ENCODE measurements at places on chromosomes 5 and 9.

DNA sequence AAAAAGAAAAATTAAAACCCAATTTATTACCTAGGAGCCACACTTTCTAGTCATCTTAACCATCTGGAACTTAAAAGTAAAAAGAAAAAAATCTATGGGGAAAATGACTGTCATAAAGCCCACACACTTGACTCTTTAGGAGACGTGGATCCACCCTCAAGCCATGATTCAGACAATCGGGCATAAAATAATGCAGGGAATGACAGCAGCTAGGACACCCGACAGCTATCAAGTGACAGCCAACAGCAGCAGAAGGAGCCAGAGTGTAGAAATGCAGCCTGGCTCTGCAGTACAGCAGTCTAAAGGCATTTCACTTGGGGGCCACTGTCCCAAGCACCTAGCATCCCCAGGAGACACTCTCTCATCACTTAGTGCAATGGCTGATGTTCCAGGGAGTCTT, 226.9 kb downstream of the CAAP1 start:
- DNase-seq = no peak

DNA sequence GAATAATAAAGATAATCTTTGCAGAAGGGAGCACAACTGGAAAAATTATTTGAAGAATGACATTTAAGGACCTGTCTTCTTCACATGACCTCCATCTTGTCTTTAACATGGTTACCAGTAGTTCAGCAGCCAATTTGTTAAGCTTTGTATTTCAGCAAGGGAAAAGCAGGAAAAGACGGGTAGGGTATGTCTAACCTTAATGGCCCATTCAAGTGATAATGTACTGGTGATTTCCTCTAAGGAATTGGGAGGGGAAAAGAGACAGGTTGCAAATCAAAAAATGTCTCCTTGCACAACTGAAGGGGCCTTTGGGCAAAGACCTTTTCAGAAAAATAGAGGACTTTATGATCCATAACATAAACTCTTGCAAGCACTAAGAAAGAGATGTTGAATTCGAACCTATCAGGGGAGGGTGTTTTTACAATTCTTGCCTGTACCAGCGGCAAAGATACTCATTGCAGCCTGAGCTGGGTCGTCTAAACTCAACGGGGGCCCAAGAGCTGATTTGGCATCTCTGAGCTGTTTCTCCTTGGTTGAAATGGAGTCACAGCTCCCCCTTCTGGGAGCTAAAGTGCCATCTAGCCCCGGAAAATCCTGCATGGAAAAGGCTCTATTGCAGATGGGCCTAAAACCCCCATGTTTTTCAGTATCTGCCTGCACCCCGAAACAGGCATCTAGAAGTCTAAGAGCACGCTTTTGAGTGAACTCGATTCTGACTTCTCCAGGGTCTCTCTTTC, 3.8 kb downstream of the BRINP1 start:
- DNase-seq = no peak

DNA sequence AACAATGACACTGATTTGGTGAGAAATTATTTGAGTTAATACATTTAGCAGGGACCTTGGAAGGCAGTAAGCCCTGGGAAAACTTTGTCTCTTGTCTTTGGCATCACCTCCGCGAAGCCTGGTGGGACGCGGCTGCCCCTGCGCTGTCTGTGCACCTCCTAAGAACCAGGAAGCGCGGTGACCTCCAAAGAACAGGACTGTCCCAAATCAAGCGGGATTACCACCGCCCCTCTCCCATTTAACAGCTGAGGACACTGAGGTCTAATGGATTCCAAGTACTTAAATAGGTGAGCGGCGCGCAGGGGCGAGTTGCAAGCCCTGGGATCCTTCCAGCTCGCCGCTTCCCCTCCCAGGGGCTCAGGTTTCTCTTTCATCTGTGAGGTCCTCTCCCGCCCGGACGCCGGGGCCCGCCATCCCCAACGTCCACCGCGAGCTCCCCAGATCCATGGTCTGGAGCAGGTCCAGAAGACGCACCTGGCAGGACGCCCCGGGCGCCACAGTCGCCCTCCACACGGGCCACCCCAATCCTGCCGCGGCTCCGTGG, 432 bp downstream of the STARD4 start:
- no peak for DNase-seq

DNA sequence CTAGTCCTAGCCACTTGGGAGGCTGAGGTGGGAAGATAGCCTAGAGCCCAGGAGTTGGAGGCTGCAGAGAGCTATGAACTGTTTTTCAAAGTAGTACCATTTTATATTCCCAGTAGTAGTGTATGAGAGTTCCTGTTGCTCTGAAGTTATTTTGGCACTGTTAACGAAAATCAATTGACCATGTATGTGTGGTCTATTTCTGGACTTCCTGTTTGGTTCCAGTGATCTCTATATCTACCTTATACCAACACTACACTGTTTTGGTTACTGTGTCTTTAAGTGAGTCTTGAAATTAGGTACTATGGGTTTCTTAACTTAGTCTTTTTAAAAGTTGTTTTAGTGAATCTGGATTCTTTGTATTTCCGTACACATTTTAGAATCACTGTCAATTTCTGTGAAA, 13.6 kb downstream of the SLF1 start:
- DNase-seq = no peak

- DNase-seq = no peak
Measured at GRCh38 chr9:124381170-124381945, 33.9 kb downstream of the PSMB7 start.

DNA sequence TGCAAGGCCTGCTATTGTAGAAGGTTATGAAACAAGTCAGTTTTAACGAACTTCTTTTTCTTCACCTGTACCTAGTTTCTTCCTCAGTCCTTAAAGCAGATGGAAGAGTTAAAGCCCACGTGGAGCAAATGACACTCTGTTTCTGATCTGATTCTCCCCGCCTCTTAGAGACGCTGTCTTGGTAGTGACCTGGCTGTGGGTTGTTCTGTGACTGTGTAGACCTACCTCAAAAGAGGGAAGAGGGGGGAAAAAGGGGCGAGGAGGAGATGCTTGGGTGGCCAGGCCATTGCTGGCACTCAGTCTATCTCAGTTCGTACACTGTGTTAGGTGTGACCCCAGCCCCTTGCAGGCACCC, 610 bp downstream of the GFRA3 start:
- DNase-seq = no peak

- no peak for DNase-seq
Measured at GRCh38 chr5:116652196-116652729, 77.6 kb upstream of the SEMA6A start.

GRCh38 chr5:172482156-172483020, 28.1 kb upstream of the SH3PXD2B start:
- DNase-seq = no peak

DNA sequence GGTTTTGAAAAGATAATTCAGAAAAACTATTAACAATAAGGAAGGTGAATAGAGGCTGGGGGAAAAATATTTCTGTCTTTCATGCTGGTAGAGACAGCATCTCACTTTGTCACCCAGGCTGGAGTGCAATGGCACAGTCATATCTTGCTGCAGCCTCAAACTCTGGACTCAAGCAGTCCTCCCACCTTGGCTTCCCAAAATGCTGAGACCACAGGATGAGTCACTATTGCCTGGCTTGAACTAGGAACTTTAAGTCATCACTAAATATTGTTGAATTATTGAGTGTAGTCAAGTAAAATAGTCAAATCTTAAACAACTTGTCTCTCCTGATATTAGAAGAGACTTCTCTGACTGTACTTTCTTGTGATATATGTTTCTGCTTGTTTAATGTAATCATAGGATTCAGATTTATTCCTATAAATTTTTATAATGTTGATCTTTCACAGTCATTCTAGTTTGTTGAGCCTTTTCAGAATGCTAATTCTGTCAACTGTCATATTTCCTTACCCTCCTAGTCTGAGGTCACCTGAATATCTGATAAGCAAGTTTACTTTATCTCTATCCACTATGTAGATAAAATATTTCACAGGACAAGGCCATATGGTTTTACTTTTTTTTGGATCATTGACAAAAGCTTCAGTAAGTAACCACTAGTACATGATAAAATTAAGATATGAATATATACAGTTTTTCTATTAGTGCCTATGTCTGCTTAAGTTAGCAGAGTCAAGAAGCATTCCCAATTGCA, 1696.5 kb downstream of the MAT2B start:
- no peak for DNase-seq

GRCh38 chr5:83688281-83688680, 32.4 kb downstream of the HAPLN1 start:
- no peak for DNase-seq

- peak; percentile 84 for DNase-seq
Measured at GRCh38 chr9:33025572-33026342, 684 bp downstream of the DNAJA1 start.

- no peak for DNase-seq
Measured at GRCh38 chr5:67334373-67334772, 137.8 kb upstream of the CD180 start.
